ENCODE measurements at places on chromosomes 5 and 9.

DNA sequence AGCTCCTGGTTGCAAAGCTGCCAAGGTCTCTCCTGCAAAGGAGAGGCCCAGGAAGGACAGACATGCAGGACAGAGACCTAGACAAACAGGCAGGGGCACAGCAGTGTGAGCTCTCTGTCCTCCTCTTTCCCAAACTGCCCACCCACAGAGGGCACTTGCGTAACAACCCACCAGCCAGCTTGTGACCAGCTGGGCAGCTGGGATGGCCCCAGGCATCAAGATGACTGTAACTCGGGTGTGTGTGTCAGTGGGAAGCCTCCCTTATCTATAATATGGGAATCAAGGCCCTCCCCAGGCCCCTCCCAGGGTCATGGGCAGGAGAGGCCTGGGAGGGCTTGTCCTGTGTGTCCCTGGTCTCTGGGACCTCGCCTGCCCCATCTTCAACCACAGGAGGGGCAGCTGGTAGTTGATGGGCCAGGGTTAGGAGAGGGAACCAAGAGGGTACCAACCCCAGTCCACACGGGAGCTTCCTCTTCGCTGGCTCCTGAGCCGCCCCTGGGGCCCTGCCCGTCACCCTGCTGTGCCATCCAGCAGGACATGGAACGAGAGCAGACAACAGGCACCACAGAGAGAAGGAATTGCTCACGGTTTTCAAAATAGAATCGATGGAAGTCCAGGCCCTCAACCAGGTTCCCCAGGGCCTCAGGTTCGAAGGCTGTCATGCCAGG, 37.9 kb downstream of the SLC6A7 start:
- no peak for DNase-seq

- no peak for DNase-seq
These were observed 5.3 kb upstream of the LNPEP start for GRCh38 chr5:96930589-96930988.

DNA sequence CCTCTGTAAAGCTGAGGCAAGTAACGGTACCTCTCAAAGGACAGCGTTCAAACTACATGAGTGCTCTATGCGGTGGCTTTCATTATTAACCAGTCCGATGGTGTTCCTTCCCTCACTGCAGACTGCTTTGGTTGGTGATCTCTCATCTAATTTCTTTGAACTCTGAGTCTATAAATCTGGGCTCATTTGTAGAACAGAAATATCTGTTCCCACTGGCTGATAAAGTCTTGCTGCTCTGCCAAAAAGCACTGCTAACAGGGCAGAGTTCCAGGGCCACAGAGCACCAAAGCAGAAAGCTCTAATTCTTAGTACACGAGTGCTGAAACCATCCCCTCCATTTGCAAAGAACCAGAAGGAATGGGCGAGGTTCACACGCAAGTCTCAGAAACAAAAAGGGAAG, 81.9 kb downstream of the MED27 start:
- peak; percentile 66 for DNase-seq

GRCh38 chr9:113879318-113879717, 3.2 kb downstream of the ZNF618 start:
- no peak for DNase-seq

GRCh38 chr5:73183481-73183891, 10.5 kb downstream of the TMEM174 start:
- no peak for DNase-seq

DNA sequence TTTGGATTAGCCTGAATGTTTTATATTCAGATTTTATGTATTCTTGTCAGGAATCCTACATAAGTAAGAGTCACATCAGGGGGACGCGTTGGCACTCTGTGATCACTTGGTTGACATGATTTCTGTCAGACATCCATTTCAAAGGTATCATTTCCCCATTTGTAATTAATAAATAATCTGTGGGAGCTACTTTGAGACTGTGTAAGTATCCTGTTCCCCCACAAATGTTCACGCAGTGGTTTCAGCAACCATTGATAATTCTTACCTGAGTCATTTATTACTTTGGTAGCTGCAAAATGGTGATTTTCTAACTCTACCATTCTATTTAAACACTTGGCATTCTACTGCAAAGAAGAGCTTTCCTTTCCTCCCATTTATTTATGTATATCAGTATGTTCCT, 56.9 kb upstream of the TBC1D2 start:
- DNase-seq, result no peak

- no peak for DNase-seq
These were observed 111.8 kb upstream of the LHFPL2 start for GRCh38 chr5:78760366-78760765.

GRCh38 chr5:26942481-26942880, 95.9 kb downstream of the CDH9 start:
- DNase-seq, result peak; percentile 65

DNA sequence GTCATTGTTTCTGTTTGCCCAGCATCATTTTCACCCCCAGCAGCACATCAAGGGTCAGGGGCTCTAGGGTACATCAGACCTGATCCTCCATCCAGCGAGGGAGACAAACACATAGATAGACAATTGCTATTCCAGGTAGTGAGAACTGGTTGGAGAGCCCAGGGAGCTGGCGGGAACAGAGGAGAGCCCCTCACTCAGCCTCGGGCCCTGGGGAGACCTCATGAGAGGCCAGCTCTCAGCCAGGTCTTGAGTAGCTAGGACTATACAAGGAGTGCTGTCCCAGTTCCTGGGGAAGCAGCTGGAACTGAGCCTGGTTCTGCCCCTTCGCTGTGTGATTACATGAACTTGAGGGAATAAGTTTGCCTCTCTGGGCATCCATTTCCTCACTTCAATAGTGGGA, 80.3 kb downstream of the HRH2 start:
- DNase-seq, result no peak

- peak; percentile 28 for DNase-seq
These were observed 760 bp upstream of the MAN1B1 start for GRCh38 chr9:137085920-137086530.

- DNase-seq, result no peak
These were observed 71.5 kb upstream of the PALM2AKAP2 start for GRCh38 chr9:109708451-109708945.

DNA sequence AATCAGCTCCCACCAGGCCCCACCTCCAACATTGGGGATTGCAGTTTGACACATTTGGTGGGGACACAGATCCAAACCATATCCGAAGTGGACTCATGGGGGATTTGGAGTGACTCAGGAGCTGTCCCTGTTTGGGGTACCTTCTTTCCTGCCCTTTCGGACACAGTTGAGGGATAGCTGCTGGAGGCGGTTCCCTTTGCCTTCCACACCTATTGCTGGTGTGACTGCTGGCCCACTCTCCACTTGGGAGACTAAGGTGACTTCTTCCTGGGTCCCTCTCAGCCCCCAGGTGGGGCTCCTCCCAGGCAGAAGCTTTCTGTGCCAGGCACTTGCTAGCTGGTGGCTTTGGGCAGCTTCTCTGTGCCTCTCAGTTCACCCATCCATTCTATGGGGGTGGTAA, 26.6 kb downstream of the LAMC3 start:
- DNase-seq, result no peak

DNA sequence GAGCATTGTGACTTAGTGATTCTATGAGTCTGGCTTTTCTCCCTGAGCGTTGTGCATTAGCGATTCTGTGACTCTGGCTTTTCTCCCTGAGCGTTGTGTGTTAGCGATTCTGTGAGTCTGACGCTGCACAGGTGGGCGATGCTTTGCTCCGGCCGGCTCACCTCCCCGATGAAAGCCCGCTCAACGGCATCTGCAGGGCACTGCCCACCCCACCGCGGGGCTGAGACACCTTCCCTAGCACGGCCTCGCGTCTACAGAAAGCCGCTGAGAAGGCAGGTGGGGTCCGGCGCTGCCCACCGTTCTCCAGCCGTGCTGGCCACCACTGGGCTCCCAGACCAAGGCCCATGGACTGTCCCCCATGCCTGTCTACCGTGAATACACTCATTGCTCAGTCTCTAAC, 12.8 kb upstream of the SLC9A3 start:
- DNase-seq, result no peak

DNA sequence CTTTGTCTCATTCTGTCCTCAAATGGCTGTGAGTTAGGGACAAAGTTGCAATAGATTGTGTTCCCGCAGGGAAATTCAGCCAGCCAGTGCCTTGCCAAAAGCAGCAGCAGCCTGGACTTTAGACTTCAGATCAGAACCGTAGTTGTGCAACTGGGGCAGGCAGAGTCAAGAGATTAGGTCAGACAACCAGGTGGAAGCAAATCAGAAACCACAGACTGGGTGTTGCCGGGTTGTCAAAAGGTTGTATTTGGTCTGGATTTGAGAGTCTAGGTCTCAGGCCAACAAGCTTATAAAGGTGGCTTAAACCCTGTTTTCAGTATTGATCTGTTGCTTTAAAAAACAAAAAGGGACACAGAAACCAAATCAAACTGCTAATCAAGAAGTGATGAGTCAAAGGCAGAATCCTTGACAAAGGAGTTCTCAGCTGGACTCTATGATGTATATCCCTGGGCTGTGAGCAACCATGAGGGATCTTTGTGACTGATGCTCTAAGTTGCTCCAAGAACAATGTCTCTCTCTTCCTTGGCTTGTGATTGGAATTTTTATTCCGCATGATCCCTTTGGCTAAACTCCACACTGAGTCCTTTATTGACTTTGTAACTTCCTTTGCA, 20.9 kb downstream of the RFK start:
- DNase-seq, result peak; percentile 42

GRCh38 chr5:66646570-66646969, 50.4 kb downstream of the MAST4 start:
- no peak for DNase-seq

DNA sequence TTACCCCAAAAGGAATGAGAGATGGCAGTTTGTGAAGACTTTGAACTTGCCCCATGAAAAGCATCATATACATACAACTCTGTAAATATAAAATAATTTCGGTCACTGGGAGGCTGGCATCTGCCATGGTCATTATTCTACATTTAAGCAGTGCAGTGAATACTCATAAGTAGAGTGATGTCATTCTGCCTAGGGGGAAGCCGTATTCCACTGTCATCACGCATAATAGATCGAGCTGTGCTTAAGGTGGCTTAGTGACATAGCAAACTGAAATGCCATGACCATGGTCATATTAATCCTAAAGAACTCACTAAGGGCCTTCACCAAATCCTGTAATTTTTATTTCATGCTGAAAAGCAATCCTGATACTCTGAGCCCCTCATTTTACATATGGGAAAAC, 42.4 kb upstream of the NR4A3 start:
- DNase-seq, result no peak

DNA sequence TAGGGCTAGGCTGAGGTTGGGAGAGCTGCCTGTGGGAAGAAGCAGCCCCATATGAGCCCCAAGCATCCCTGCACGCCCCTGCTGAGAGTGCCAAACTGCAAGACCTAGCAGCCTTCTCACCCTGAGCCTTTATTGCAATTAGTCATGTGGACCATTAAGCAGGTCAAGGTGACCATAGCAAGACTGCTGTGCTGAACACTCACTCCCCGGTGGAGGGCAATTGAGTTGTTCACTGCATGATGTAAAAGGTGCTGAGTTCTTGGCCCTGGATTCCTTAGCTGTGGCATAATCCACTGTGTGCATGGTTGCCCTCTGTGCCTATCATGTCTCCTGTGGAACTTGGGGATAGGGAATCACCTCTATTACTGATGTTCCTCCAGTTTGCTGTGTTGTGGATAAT, 131.1 kb downstream of the FOXD1 start:
- no peak for DNase-seq

DNA sequence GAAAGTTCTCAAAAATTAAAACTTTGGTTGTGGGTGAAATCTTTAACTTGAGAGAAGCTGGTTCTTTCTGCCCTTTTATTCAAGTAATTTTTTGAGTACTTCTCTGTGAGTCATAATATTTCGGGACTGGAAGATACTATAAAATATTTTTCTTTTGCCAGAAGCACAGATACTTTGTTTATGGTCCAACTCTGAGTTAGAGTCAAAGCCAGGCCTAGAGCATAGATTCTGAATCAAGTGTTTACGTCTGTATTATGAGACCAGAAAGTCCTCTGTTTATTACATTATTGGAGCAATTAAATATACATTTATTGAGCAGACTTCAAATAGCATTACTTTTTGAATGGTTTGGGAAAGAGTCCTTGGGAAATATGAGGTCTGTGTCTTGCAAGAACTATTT, 187.9 kb downstream of the FER start:
- no peak for DNase-seq

DNA sequence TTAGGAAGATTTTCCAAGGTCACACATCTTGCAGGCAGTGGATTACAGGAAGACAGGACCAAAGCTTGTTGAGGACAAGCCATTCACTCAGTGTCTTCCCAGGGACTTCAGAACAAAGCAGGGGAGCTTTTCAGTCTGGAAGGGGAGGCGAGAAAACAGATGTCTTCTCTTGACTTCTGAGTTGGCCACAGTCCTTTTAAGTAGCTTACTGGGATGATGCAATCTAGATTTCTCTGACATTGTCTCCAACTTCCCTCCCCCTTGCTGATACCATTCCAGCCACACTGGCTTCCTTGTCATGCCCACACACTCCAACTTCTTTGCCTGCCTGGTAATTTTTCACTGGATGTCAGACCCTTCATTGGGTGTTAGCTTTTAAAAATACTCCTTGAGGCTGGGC, 174.2 kb upstream of the TBC1D2 start:
- DNase-seq, result peak; percentile 30

- no peak for DNase-seq
These were observed 136.4 kb downstream of the ICE1 start for GRCh38 chr5:5558638-5559527.

GRCh38 chr9:17472126-17472525, 106.7 kb upstream of the SH3GL2 start:
- no peak for DNase-seq

GRCh38 chr5:89216606-89217005, 333.6 kb upstream of the MEF2C start:
- DNase-seq, result no peak

DNA sequence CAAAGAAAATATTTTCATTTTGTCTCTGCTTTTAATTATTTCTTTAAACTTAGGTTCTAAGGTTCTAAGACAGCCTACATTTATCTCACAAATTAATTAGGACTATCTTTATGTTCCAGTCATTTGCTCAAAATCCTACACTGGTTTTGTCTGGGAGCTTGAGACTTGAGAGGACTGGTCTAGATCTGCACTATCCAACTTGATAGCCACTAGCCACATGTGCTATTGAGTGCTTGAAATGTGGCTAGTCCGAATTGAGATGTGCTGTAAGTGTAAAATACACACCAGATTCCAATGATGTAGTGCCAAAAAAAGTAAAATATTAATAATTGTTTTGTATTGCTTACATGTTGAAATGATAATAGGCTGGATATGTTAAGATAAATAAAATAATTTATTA, 7.2 kb downstream of the CDC37L1 start:
- DNase-seq, result no peak
